Fibroblast of lung (primary cell): ENCODE measurements at places on chromosomes 11 and 22. TPM values are rescaled to one million over a fixed set of nuclear protein-coding genes. Genes with fewer than 3 reads are reported as not detected.

GNG3 gene
- not detected in 2 replicates for total RNA-seq

MSANTD4 gene
- 49.1 and 57.6 TPM in 2 replicates for total RNA-seq

GRK3 gene
- total RNA-seq: 1.3 and 1.7 TPM in 2 replicates

FGF4 gene
- not detected in 2 replicates for total RNA-seq

HMOX1 gene
- 137 and 243 TPM in 2 replicates for total RNA-seq

P4HA3 gene
- 4.1 and 5.1 TPM in 2 replicates for total RNA-seq

SPI1 gene
- total RNA-seq: not detected in 2 replicates

BIK gene
- not detected in 2 replicates for total RNA-seq

MMP12 gene
- 0.83 TPM in 1 of 2 replicates, not detected in the other for total RNA-seq

ESAM gene
- under 0.01 and 0.26 TPM in 2 replicates for total RNA-seq

DEUP1 gene
- under 0.01 TPM in 1 of 2 replicates, not detected in the other for total RNA-seq

GPR137 gene
- 8.2 and 10.9 TPM in 2 replicates for total RNA-seq

OR8D2 gene
- not detected in 2 replicates for total RNA-seq

MS4A13 gene
- total RNA-seq: not detected in 2 replicates

C11orf91 gene
- not detected in 2 replicates for total RNA-seq

RFPL2 gene
- not detected in 2 replicates for total RNA-seq

MUC5AC gene
- not detected in 2 replicates for total RNA-seq

OR2AT4 gene
- not detected in 2 replicates for total RNA-seq

PRDX5 gene
- 301 and 319 TPM in 2 replicates for total RNA-seq

ANO1 gene
- 0.26 and 0.99 TPM in 2 replicates for total RNA-seq

MYO7A gene
- 0.26 and 0.33 TPM in 2 replicates for total RNA-seq

KRTAP5-11 gene
- not detected in 2 replicates for total RNA-seq

TMA7B gene
- not detected in 2 replicates for total RNA-seq

SERPING1 gene
- 17.2 and 20.0 TPM in 2 replicates for total RNA-seq

SHANK2 gene
- 1.3 and 11.6 TPM in 2 replicates for total RNA-seq

MPZL3 gene
- 0.26 and 0.33 TPM in 2 replicates for total RNA-seq

SYT9 gene
- total RNA-seq: not detected in 2 replicates

KRTAP5-9 gene
- total RNA-seq: not detected in 2 replicates

OMP gene
- 0.51 and 0.83 TPM in 2 replicates for total RNA-seq

PEX16 gene
- total RNA-seq: 31.8 and 44.4 TPM in 2 replicates
